ENCODE measurements at places on chromosomes 4 and X. TPM values are rescaled to one million over a fixed set of nuclear protein-coding genes. Genes with fewer than 3 reads are reported as not detected.

GRCh38 chr4:100075486-100076270, 114.6 kb downstream of the DDIT4L start:
- no peak for DNase-seq

- no peak for DNase-seq
Observed at GRCh38 chr4:163042306-163042705, 124.4 kb downstream of the NAF1 start.

- no peak for DNase-seq
Observed at GRCh38 chr4:87224141-87224923, 3.9 kb upstream of the KLHL8 start.

GRCh38 chr4:83417566-83417965, 38.1 kb downstream of the HELQ start:
- DNase-seq, result no peak

- no peak for DNase-seq
Observed at GRCh38 chr4:160836431-160836830, 1327.4 kb downstream of the FSTL5 start.

- DNase-seq, result no peak
Observed at GRCh38 chrX:9609499-9609898, 144.6 kb downstream of the TBL1X start.

- DNase-seq, result no peak
Observed at GRCh38 chr4:187811591-187811990, 184.0 kb upstream of the ZFP42 start.

GRCh38 chr4:66539745-66540144, 869.5 kb upstream of the EPHA5 start:
- no peak for DNase-seq

DNA sequence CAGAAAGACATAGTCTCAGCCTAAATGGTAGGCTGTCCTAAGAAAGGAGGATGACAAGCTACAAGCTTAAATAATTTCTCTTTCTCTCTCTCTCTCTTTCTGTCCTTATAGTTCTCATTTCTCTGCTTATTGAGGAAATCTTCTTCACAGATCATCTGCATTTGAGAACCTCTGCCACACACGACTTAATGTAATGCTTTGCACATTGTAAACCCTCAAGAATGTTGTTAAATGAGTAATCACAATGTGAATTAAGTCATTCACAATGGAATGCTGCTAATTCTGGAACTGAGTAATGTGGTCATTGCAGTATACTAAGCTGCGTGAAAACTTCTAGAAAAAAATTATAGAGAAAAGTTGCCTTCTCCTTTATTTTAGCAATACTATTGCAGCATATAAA, 508.9 kb upstream of the FTHL17 start:
- no peak for DNase-seq

DNA sequence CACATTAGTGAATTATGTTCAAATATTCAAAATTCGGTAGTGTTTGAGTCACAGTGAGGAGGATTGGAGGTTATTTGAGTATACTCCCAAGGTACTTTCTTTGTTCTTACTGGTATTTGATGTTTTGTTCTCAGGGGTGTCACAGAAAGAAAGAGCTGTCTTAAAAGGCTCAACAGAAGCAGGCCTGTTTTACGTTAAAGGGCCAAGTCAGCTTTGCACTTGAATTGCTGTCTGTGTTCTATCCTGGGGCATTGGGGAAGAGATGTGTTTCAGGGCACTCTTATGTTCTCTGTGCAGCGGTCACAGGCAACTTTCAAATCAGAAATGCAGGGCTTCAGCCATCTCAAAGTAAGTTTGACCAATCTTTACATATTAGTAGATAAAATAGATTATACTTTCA, 1113.1 kb upstream of the LCORL start:
- DNase-seq, result no peak

DNA sequence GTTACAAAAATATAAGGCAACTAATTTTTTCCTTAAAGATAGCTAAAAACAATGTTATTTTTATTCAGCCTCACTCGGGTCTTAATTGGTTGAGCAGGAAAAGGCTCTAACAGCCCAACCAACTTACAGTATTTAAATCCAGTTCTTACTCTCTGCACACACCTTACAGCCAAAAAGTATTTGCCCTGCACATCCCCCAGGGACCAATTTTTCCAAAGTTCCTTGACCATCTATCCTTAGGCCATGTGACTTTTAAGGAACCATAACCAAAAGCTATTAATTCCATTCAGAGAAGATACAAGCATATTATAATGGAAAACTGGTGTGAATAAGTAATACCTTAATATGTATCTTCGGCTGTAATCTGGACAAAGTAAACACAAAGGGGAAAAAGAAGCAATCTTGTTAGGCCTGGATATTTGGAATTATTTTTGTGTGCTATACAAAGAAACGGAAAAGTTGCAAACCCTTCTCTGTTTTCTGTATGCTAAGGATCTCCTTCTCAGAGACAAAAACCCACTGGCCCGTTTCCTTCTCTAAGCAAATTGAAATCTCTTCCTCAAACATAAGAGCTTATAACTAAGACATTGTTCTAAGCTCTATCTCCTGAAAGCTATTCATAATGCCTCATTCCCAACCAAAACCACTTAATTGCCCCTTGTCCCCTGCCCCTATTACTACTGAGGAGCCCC, 1.0 kb upstream of the THAP9 start:
- DNase-seq, result no peak

DNA sequence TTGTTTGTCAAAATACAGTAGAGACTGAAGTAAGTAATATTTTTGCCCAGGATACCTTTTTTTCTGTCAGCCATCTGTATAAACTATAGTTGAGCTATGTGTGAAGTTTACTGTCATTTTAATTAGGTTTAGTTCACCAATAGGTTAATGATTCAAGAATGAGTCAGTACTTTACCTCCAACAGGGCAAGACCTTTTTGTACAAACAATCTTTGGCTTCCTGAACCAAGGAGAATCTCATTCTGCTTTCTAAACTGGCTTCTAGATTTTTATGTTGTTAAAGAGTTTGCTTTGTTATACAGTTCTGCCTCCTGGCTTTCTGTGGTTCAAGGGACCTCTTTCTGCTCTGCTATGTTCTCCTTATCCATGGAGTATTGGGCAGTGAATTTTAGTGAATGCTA, 412.0 kb upstream of the NR3C2 start:
- no peak for DNase-seq

GRCh38 chr4:73485596-73485995, 4.1 kb downstream of the AFM start:
- no peak for DNase-seq

DNA sequence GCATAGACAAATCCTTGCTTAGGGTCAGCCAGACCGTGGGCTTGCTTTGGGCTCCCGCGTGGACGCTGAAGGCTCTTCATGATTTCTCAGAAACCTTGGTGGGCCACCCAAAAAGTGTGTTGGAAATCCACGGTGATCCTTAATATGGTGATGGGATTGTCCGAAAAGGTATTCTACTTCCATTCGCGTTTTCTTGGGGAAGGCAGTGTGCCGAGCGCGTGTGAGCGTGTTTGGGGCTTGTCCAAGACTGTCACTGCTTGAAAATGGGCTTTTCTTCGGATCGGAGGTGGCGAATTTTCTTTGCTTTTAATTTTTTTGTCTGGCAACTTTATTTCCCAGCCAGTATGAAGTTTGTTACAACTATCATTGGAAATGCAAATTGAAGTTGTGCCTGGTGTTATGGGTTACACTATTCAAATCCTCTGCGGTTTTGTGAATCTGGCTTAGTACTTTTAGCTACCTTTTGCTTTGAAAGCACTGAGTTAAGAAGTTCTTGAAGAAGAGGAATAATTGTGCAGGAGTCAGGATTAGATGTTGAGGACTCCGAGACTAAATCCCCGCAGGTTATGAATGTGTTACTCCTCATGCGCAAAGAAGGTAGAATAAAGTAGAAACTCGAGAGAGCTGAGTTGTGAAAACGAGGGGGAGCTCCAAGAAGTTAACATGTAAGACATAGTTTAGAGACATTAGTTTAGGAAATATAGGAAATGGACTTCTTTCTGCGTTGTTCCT, 3.2 kb downstream of the SPRY1 start:
- no peak for DNase-seq

DNA sequence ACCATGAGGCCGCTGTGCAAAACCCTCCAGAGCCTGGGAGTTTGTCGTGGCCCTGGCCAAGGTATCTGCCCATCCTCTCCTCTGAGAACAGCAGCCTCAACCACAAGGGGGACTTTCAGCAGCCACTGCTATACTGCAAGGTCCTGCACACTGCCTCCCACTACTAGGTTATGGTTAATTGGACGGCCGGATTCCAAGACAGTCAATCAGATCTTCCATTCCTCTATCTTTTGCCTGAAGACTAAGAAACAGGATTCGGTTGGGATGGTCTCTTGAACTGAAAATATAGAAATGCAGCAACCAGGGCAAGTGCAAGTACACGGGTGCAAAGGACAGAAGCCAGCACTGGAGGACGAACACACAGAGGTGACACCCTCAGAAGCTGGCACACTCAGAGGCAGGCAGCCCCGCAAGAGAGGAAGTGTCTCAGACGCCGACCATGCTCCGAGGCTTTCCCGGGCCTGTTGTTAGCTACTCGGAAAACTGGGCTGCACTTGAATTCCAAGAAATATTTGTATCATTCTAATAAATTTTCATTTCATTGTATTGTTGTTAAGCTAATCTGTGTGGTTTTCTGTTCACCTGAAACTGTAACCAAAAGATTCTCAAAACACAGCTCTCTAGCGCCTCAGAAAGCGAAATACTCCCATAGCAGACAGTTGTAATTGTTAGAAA, 63.3 kb downstream of the AFAP1 start:
- DNase-seq, result no peak

GRCh38 chrX:13345037-13345436, 25.2 kb upstream of the ATXN3L start:
- DNase-seq, result no peak

GRCh38 chr4:102263024-102263787, 82.1 kb downstream of the SLC39A8 start:
- peak; percentile 18 for DNase-seq

GRCh38 chrX:47605024-47605423, 14.6 kb downstream of the SYN1 start:
- DNase-seq, result no peak

DNA sequence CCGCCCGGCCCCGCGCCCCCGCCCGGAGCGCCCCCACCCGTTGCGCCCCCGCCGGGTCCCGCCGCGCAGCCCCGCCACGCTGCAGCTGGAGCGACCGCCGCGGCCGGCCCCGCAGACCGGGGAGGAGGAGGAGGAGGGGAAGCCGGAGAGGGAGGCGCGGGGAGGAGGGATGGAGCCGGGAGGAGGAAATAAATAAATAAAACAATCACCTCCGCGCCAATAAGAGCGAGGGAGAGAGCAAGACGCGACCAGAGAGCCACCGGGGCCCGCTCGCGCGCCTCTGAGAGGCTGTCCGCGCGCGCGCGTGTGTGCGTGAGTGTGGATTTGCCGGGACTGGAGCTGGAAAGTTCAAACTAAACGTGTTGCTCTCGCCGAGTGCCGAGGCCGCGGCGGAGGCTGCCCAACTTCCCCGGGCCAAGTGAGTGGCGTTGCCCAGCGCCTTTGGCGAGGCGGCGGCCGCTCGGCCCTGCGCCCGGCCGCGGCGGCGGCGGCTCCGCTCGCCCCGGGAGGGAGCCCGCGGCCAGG, 2184.4 kb upstream of the TENM3 start:
- DNase-seq, result peak; percentile 51

- DNase-seq, result no peak
Observed at GRCh38 chrX:10415306-10416001, 204.9 kb downstream of the MID1 start.

DNA sequence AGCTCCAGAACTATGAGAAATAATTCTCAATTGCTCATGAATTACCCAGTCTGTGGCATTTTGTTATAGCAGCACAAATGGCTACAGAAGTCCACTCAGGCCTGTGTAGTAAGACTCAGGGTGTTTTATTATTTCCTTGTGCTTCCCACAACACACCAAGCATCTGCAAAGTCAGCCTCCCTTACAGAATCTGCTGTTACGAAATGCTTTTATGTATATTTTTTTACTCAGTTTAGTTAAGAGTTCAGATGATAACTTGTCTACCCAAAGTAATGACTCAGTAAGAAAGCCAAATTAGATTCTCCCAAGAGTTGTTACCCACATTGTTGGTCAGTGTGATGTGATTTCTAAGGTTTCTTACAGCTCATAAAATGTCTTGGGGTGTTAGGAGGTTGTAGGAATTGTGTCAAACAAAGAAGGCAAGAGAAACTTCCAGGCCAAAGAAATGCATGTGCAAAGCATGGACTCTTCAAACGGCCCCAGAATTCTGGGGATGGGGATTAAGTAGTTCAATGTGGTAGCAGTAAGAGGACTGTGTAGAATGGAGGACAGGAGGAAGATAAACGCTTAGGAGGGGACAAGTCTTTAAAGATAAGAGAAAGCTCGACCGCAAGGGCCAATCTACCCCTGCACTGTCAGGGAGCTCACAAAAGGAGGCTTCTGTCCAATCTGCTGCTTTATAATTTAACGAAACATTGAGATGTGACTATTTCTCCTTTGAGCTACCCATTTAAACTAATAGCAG, 35.4 kb upstream of the TMEM184C start:
- no peak for DNase-seq

The MGAT4D gene
- not detected for polyA plus RNA-seq

The CFAP299 gene
- polyA plus RNA-seq, result 0.48 TPM

The NUP62CL gene
- 10.7 TPM for polyA plus RNA-seq

The TCEAL2 gene
- polyA plus RNA-seq, result 26.0 TPM

The DMP1 gene
- not detected for polyA plus RNA-seq

The PRKG2 gene
- 2.0 TPM for polyA plus RNA-seq

The HGFAC gene
- polyA plus RNA-seq, result 0.85 TPM

The HTN3 gene
- polyA plus RNA-seq, result not detected

The TMPRSS11D gene
- 0.07 TPM for polyA plus RNA-seq

The GRID2 gene
- 4.9 TPM for polyA plus RNA-seq
